ENCODE measurements at places on chromosomes 5 and 9. TPM values are rescaled to one million over a fixed set of nuclear protein-coding genes. Genes with fewer than 3 reads are reported as not detected.

NOXA1 gene
- 0.17 TPM for total RNA-seq

PCDHGA7 gene
- total RNA-seq: 0.57 TPM

GRCh38 chr5:125835293-125836172 is 587.7 kb upstream of the GRAMD2B start:
- peak; percentile 18 for DNase-seq

DNA sequence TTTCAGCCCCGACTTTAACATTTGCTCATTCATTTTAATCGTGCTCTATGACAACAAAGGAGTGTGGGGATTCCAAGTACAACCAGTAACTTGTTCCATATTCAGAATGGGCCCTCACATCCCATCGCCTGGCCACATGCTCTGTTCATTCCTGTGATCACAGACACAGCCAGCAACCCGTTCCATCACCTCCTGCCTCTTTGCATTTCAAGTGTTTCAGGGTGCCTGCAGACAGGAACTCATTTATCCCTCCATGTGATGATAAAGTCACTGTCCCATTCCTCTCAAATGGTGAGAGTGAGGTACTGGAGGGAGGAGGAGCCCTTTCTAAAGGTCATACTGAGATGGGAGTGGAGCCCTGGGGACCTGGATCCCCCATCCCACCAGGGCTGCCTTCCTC is 571.1 kb downstream of the MAT2B start:
- no peak for DNase-seq

- DNase-seq: no peak
Observed at GRCh38 chr5:138946241-138946623, 71.1 kb upstream of the LRRTM2 start.

All from LHCN-M2 (cell line).